ENCODE measurements at places on chromosomes 12 and 14. TPM values are rescaled to one million over a fixed set of nuclear protein-coding genes. Genes with fewer than 3 reads are reported as not detected.

The SPTB gene
- total RNA-seq, result 2.5 TPM

- no peaks in the 10 kb centered on the region for H3K27me3 ChIP-seq
- H3K27ac ChIP-seq, result no peak overlapping the region
- no peaks in the 10 kb centered on the region for H3K36me3 ChIP-seq
- peaks cover 4% of the 10 kb centered on the region for H3K4me1 ChIP-seq
- DNase-seq, result no peak
- H3K4me3 ChIP-seq, result no peak overlapping the region
Measured at GRCh38 chr12:118350908-118351559, 21.7 kb downstream of the TAOK3 start.

DNA sequence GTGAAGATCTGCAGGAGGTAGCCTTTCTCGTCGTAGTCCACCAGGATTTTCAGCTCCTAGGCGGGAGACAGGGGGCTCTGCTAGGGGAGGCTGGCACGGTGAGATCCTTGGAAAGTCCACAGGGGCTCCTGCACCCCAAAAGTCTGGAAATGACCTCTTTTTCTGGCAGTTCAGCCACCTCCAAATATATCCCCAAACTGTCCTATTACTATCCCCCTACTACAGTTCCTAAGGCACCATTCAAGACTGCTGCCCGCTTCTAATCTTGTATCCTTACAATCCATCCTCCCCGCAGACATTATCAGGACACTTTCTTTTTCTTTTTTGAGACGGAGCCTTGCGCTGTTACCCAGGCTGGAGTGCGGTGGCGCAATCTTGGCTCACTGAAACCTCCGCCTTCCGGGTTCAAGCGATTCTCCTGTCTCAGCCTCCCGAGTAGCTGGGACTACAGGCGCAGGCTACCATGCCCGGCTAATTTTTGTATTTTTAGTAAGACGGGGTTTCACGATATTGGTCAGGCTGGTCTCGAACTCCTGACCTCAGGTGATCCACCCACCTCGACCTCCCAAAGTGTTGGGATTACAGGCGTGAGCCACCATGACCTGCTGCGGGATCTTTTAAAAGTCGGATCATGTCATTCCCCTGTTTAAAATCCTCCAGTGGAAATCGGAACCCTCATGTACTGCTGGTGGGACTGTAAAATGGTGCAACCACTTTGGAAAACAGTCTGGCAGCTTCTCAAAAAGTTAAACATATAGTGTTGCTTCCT, 18.5 kb downstream of the HPD start:
- H3K36me3 ChIP-seq, result no peaks in the 10 kb centered on the region
- H3K4me3 ChIP-seq, result peak overlapping the region; percentile 52
- H3K27me3 ChIP-seq, result no peaks in the 10 kb centered on the region
- peak overlapping the region; percentile 73 for H3K27ac ChIP-seq
- DNase-seq, result no peak

GRCh38 chr12:124359671-124360581, 65.0 kb downstream of the RFLNA start:
- H3K36me3 ChIP-seq, result peaks cover 36% of the 10 kb centered on the region
- H3K4me1 ChIP-seq, result peaks cover 43% of the 10 kb centered on the region
- peak; percentile 98 for DNase-seq
- H3K4me3 ChIP-seq, result no peak overlapping the region

DNA sequence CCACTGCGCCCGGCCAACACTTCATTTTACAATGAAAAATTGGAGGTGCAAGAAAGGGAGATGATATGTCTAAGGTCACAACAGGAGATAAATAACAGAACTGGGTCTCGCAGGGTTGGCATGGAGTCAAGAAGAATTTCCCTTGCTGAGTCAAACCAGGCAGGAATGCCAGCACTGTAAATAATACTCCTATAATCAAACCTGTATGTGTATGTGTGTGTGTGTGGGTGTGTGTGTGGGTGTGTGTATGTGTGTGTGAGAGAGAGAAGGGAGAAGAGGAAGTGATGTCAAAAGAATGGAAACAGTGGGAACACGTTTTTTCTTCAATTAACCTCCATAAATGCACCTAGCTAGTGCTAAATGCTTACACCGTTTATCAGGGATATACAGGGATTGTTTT, 70.4 kb downstream of the TMEM116 start:
- H3K4me1 ChIP-seq, result no peaks in the 10 kb centered on the region
- no peak overlapping the region for H3K4me3 ChIP-seq
- no peaks in the 10 kb centered on the region for H3K36me3 ChIP-seq
- H3K27ac ChIP-seq, result peak overlapping the region; percentile 50
- no peaks in the 10 kb centered on the region for H3K27me3 ChIP-seq
- DNase-seq, result no peak

GRCh38 chr14:71198687-71199086, 291.4 kb downstream of the PCNX1 start:
- no peak for DNase-seq
- no peaks in the 10 kb centered on the region for H3K27me3 ChIP-seq
- H3K4me1 ChIP-seq, result no peaks in the 10 kb centered on the region
- no peak overlapping the region for H3K4me3 ChIP-seq
- H3K36me3 ChIP-seq, result no peaks in the 10 kb centered on the region

The TAS2R7 gene
- total RNA-seq, result not detected

GRCh38 chr12:106801830-106802533, 27.5 kb downstream of the RIC8B start:
- DNase-seq, result no peak
- no peak overlapping the region for H3K4me3 ChIP-seq
- no peaks in the 10 kb centered on the region for H3K36me3 ChIP-seq
- H3K27ac ChIP-seq, result no peak overlapping the region

GRCh38 chr14:76698191-76698590, 63.1 kb upstream of the VASH1 start:
- no peaks in the 10 kb centered on the region for H3K4me1 ChIP-seq
- no peak for DNase-seq
- no peaks in the 10 kb centered on the region for H3K36me3 ChIP-seq
- H3K27ac ChIP-seq, result no peak overlapping the region
- H3K27me3 ChIP-seq, result no peaks in the 10 kb centered on the region

The WNT1 gene
- total RNA-seq, result not detected

The INHBC gene
- total RNA-seq, result not detected

DNA sequence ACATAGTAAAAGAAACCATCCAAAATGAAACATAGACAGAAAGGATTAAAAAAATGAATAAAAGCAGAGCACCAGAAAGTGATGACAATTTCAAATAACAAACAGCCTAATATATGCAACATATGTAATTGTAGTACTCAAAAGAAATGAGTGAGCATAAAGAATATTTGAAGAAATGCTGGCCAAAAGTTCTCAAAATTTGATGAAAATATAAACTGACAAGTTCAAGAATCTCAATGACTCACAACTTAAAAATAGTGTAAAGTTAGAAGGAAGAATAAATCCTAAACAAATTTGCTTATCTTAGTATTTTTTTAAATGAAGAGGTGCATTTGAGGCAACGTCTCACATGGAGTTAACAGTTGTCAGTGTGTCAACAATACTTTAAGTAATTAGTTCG, 498.9 kb downstream of the SLC6A15 start:
- no peaks in the 10 kb centered on the region for H3K4me1 ChIP-seq
- DNase-seq, result no peak
- H3K27ac ChIP-seq, result no peak overlapping the region
- no peaks in the 10 kb centered on the region for H3K27me3 ChIP-seq
- no peak overlapping the region for H3K4me3 ChIP-seq

DNA sequence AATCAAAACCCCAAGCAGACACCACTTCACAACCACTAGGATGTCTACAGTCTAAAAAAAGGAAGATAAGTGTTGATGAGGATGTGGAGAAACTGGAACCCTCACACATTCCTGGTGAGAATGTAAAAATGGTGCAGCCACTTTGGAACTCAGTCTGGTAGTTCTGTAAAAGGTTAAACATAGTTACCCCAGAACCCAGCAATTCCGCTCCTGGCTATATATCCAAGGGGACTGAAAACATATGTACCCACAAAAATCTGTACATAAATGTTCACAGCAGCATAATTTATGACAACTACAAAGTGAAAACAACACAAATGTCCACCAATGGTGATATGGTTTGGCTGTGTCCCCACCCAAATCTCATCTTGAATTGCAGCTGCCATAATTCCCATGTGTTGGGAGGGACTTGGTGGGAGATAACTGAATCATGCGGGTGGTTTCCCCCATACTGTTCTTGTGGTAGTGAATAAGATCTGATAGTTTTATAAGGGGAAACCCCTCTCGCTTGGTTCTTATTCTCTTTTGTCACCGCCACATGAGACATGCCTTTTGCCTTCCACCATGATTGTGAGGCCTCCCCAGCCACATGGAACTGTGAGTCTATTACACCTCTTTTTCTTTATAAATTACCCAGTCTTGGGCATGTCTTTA, 46.8 kb downstream of the PRKAB1 start:
- H3K4me1 ChIP-seq, result no peaks in the 10 kb centered on the region
- no peak overlapping the region for H3K4me3 ChIP-seq
- H3K27ac ChIP-seq, result no peak overlapping the region
- no peaks in the 10 kb centered on the region for H3K36me3 ChIP-seq
- H3K27me3 ChIP-seq, result no peaks in the 10 kb centered on the region

DNA sequence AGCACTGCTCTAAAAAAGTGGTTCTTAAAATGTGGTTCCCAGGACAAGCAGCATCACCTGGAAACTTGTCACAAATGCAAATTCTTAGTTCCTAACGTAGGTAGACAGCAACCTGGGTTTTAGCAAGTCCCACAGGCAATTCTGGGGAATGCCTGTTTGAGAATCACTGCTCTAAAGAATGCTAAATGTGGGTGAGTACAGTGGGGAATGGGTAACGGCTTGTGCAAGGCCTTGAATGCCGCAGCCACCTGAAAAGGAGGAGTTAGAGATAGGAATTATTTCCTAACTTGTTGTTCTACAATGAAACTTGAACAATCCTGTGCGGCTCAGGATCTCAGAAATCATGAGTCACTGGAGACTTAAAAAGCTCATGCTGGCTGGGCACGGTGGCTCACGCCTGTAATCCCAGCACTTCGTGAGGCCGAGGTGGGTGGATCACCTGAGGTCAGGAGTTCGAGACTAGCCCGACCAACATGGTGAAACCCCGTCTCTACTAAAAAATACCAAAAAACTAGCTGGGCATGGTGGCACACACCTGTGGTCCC, 34.9 kb downstream of the GNS start:
- DNase-seq, result no peak
- no peak overlapping the region for H3K27ac ChIP-seq
- H3K36me3 ChIP-seq, result peaks cover 20% of the 10 kb centered on the region
- H3K4me3 ChIP-seq, result no peak overlapping the region
- H3K27me3 ChIP-seq, result no peaks in the 10 kb centered on the region
- no peaks in the 10 kb centered on the region for H3K4me1 ChIP-seq

- H3K4me1 ChIP-seq, result no peaks in the 10 kb centered on the region
- peaks cover 3% of the 10 kb centered on the region for H3K36me3 ChIP-seq
- H3K4me3 ChIP-seq, result no peak overlapping the region
- H3K27me3 ChIP-seq, result no peaks in the 10 kb centered on the region
Measured at GRCh38 chr14:100118396-100119011, 40.9 kb downstream of the DEGS2 start.

- peaks cover 12% of the 10 kb centered on the region for H3K36me3 ChIP-seq
- no peaks in the 10 kb centered on the region for H3K27me3 ChIP-seq
- H3K4me1 ChIP-seq, result peaks cover 10% of the 10 kb centered on the region
- H3K27ac ChIP-seq, result no peak overlapping the region
Measured at GRCh38 chr12:22536346-22536945, 7.9 kb downstream of the C2CD5 start.

- no peak overlapping the region for H3K4me3 ChIP-seq
- no peaks in the 10 kb centered on the region for H3K4me1 ChIP-seq
- H3K27me3 ChIP-seq, result no peaks in the 10 kb centered on the region
- H3K27ac ChIP-seq, result no peak overlapping the region
- no peaks in the 10 kb centered on the region for H3K36me3 ChIP-seq
- DNase-seq, result no peak
Measured at GRCh38 chr12:13233830-13234641, 37.5 kb downstream of the EMP1 start.

GRCh38 chr12:122990961-122991622, 10.6 kb downstream of the ARL6IP4 start:
- H3K27ac ChIP-seq, result no peak overlapping the region
- H3K4me1 ChIP-seq, result peaks cover 8% of the 10 kb centered on the region
- H3K36me3 ChIP-seq, result peaks cover 23% of the 10 kb centered on the region
- no peak overlapping the region for H3K4me3 ChIP-seq
- no peak for DNase-seq
- H3K27me3 ChIP-seq, result no peaks in the 10 kb centered on the region

DNA sequence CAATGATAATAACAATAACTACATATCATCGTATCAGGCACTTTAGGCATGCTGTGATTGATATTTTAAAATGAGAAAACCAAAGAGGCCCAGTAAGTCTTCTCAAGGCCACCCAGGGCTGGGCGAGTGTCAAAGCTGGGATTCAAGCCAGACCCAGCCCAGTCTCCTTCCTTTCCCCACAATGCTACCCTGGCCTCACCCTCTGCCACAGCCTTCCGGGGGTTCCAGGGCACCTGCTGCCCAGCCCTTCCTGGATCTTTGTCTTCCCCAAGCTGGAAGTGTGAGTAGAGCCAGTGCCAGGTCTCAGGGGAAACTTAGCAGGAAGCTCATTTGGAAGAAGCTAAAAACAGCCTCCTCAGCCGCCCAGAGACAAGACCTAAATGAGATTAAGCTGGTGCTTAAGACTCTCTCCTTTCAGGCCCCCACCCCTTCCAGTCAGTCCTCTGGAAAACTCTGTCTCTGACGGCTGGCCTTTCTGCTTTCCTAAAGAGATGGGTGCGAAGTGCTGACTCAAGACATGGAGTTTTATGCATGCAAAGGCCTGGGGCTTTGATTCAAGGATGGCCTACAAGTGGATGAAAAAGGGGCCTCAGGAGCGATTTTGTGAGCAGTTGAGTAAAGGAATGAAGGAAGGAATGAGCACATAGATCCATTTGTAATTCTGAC, 184.2 kb downstream of the KCNA5 start:
- H3K36me3 ChIP-seq, result no peaks in the 10 kb centered on the region
- H3K4me1 ChIP-seq, result no peaks in the 10 kb centered on the region
- DNase-seq, result no peak
- no peak overlapping the region for H3K27ac ChIP-seq

GRCh38 chr14:29274890-29275596, 508.5 kb downstream of the FOXG1 start:
- DNase-seq, result no peak
- H3K27ac ChIP-seq, result peak overlapping the region; percentile 27
- H3K4me3 ChIP-seq, result no peak overlapping the region
- H3K27me3 ChIP-seq, result no peaks in the 10 kb centered on the region
- H3K36me3 ChIP-seq, result no peaks in the 10 kb centered on the region
- no peaks in the 10 kb centered on the region for H3K4me1 ChIP-seq

GRCh38 chr12:54956818-54957641, 27.5 kb downstream of the TESPA1 start:
- no peak overlapping the region for H3K4me3 ChIP-seq
- H3K4me1 ChIP-seq, result no peaks in the 10 kb centered on the region
- H3K27me3 ChIP-seq, result no peaks in the 10 kb centered on the region
- no peak overlapping the region for H3K27ac ChIP-seq
- DNase-seq, result no peak
